Endothelial cell (in vitro differentiated cells): ENCODE measurements at places on chromosomes 7 and 10. TPM values are rescaled to one million over a fixed set of nuclear protein-coding genes. Genes with fewer than 3 reads are reported as not detected.
A peak's percentile ranks its signal among the peaks of the same experiment; 100 is the strongest.

The RPEL1 gene
- total RNA-seq: not detected

DNA sequence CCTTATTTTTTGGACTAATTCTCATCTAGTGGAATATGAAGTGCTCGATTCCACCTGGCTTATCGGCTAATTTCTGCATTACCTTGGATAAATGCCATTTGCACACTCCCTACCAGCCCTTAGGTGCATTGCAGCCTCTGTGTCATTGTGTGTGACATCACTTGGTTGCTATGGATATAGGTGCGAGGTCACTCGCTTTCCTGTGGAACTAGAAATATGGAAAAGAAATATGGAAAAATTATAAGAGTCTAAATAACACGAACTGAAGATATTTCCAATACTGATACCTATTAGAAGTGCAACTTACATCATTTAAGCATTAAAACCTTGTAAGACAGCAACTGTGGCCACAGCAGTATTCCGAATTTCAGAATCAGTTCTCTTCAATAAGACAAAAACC lies 2.0 kb downstream of the YWHAG start:
- peaks cover 14% of the 10 kb centered on the region for H3K27me3 ChIP-seq
- peak overlapping the region; percentile 99 for H3K4me3 ChIP-seq
- H3K36me3 ChIP-seq: peaks cover 28% of the 10 kb centered on the region
- DNase-seq: no peak

DNA sequence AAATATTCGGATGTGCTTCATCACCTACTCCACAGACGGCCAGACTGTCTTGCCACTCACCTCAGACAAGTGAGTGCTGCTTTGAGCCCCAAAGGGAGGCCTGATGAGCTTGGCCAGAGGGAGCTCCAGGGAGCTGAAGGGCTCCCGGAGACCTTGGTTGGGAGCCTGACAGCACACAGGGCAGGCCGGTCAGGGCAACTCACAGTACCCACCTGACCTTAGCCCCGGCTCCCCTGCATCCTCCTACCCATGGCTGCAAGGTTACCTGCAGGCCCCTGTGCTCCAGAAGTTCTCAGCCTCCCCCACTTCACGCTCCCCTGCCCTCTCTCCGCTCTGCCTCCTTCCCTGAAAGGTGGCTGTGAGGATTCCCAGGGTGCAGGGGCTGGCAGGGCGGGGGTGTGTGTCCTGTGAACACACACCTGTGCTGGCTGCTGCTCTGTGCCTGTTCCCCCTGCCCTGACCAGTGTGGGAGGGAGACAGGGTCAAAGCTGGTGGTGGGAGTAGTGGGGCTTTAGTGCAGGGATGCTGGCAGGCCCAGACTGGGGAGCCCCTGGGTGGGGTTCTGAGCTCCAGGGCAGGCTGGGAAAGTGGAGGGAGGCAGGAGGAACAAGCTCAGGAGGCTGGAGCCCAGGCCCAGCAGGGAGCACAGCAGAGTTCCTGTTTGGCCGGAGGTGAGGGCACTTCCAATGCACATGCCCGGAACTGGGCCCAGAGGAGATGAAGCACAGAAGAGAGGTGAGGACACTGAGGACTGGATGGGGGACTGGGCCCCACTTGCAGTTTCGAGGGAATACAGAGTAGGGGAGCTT lies 7.2 kb downstream of the ANTXRL start:
- H3K27ac ChIP-seq: peak overlapping the region; percentile 72
- DNase-seq: peak; percentile 38
- peaks cover 4% of the 10 kb centered on the region for H3K36me3 ChIP-seq
- peaks cover 18% of the 10 kb centered on the region for H3K27me3 ChIP-seq
- peaks cover 12% of the 10 kb centered on the region for H3K4me1 ChIP-seq

- H3K4me1 ChIP-seq: peaks cover 20% of the 10 kb centered on the region
- peak overlapping the region; percentile 8 for H3K4me3 ChIP-seq
- H3K27me3 ChIP-seq: no peaks in the 10 kb centered on the region
- DNase-seq: no peak
- peak overlapping the region; percentile 53 for H3K27ac ChIP-seq
- H3K36me3 ChIP-seq: no peaks in the 10 kb centered on the region
These were observed 9.1 kb downstream of the CREB3L2 start for GRCh38 chr7:137992550-137993394.

The EPO gene
- 0.33 TPM for total RNA-seq

DNA sequence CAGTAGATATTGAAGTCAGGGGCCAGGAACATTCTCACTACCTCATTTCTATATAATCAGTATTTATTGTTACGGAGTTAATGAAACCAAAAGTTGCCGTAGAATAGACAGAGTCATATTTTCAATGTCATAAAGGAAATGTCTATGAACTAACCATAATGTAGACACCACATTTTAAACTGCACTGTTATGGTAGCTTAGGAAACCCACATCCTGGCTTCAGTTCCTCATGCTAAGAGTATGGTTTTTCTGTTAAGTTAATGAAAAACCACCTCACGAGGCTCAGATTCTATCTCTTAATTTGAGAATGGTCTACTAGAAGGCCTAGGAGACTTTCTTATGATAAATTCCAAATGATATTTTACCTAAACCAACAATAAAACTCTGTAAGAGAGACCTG lies 166.5 kb downstream of the TMEM26 start:
- H3K4me3 ChIP-seq: no peak overlapping the region
- no peaks in the 10 kb centered on the region for H3K27me3 ChIP-seq
- H3K4me1 ChIP-seq: no peaks in the 10 kb centered on the region
- H3K36me3 ChIP-seq: no peaks in the 10 kb centered on the region
- DNase-seq: no peak
- no peak overlapping the region for H3K27ac ChIP-seq

DNA sequence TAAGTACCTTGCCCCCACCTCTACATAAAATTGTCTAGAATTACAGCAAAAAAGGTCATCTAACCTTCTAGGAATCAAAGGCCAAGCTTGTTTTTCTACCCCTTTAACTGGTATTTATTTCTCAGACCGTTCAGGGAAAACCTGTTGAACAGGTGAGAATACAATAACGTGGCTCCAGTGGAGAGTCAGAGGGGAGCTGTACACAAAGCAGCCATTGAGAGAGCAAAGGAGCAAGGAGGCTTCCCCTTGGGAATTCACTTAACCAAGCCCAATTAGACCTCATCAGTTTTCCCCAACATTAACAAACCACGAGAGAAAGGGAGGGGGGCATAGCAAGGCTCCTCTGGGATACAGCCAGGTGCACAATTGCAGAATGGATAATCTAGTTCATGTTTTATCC lies 101.9 kb downstream of the ELMO1 start:
- peaks cover 63% of the 10 kb centered on the region for H3K4me1 ChIP-seq
- peak overlapping the region; percentile 9 for H3K27ac ChIP-seq
- peaks cover 2% of the 10 kb centered on the region for H3K27me3 ChIP-seq
- peaks cover 16% of the 10 kb centered on the region for H3K36me3 ChIP-seq

GRCh38 chr7:18320971-18321567 lies 174.5 kb upstream of the HDAC9 start:
- no peaks in the 10 kb centered on the region for H3K4me1 ChIP-seq
- DNase-seq: peak; percentile 8
- no peak overlapping the region for H3K4me3 ChIP-seq
- no peaks in the 10 kb centered on the region for H3K27me3 ChIP-seq
- H3K36me3 ChIP-seq: no peaks in the 10 kb centered on the region

The POLR2J3 gene
- 22.0 TPM for total RNA-seq

GRCh38 chr10:75405598-75406461 lies 4.3 kb upstream of the ZNF503 start:
- peaks cover 34% of the 10 kb centered on the region for H3K4me1 ChIP-seq
- peak overlapping the region; percentile 62 for H3K27ac ChIP-seq
- DNase-seq: no peak
- peak overlapping the region; percentile 89 for H3K4me3 ChIP-seq
- no peaks in the 10 kb centered on the region for H3K36me3 ChIP-seq
- H3K27me3 ChIP-seq: peaks cover 21% of the 10 kb centered on the region

The HOXA4 gene
- total RNA-seq: 0.31 TPM

DNA sequence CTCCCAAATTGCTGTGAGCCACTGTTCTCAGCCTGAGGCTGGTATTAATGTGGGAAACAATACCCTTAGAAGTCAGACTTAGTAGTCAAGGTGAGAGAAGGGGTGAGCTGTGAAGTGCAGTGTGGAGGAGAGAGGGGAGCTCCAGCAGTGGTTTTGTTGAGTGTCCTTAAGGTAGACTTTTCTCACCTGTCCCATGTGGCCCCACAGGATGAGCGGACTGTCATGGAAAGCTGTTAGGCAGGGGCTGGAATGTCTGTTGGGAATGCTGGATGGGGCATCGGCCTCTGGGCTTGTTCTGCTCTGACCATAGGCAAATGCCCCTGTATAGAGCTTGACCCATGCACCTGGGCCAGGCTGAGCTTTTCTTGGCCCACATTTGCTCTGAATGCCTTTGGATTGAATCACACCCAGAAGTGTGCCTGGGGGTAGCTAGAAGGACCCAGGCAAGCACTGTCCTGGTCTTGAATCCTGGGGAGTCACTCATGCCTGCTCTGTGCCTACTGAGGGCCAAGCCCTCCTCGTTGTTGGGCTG lies 36.3 kb upstream of the SH2D4B start:
- no peak overlapping the region for H3K4me3 ChIP-seq
- DNase-seq: no peak
- H3K4me1 ChIP-seq: peaks cover 81% of the 10 kb centered on the region
- H3K27ac ChIP-seq: no peak overlapping the region
- H3K36me3 ChIP-seq: peaks cover 14% of the 10 kb centered on the region

DNA sequence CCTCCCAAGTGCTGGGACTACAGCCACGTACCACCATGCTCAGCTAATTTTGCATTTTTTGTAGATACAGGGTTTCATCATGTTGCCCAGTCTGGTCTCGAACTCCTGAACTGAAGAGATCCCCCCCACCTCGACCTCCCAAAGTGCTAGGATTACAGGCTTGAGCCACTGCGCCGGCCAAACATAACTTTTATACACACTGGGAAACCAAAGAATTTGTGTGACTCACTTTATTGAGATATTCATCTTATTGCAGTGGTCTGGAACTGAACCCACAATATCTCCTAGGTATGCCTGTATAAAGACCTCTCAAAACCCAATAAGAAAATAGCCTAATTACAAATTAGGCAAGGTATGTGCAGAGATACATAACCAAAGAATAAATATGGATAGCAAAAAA lies 182.6 kb upstream of the FEZF1 start:
- no peaks in the 10 kb centered on the region for H3K4me1 ChIP-seq
- no peak overlapping the region for H3K27ac ChIP-seq
- H3K36me3 ChIP-seq: no peaks in the 10 kb centered on the region
- no peak for DNase-seq

DNA sequence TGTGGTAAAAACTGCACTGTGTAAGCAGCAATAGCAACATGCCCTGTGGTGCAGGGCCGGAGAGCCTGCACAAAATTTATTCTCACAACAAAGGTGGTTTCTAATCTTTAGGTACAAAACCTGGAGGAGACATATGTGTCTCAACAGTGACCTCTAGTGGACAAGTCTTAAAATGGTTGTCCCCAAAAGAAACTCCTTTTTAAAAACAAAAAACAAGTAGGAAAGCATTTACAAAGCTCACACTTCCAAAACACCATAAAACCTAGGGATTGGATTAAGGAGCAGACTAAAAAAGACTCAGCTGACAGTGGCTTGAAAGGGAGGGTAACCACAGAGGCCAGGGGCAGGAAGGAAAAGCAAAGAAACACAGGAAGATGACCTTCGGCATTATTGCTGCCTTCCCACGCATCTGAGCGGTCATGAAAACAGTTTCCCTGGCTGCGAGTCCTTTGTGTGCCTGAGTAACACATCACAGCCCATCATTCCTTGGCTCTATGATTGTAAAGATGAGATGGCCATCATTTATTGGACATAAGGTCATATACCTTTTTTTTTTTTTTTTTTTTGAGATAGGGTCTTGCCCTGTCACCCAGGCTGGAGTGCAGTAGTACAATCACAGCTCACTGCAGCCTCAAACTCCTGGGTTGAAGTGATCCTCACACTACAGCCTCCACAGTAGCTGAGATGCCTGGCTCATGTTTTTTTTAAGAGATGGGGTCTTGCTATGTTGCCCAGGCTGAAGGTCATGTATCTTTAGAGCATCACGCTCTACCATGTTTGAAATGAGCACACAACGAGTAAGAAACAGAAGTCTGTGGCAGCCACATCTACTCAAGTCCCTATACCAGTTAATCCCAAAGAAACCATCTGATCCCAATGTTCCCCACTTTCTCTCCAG lies 39.5 kb downstream of the RSU1 start:
- H3K4me1 ChIP-seq: peaks cover 52% of the 10 kb centered on the region
- no peaks in the 10 kb centered on the region for H3K36me3 ChIP-seq

DNA sequence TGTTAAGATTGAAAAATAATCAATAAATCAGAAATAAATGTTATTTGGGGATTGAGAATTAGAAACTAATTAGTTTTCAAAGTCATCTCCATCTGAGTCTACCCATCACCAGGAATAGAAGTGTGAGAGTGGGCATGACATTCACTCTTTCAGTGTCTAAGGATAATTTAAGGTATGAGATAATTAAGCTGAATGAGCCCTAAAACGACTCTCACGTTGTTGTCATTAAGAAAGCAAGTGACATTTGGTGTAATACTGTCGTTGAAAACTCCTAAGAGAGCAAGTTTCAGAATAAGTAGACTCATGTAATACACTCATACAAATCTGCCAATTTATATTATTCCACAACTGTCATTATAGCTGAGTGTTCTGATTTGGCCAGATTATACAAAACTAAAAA lies 7.1 kb downstream of the AGMO start:
- H3K4me1 ChIP-seq: no peaks in the 10 kb centered on the region
- H3K27me3 ChIP-seq: peaks cover 2% of the 10 kb centered on the region
- DNase-seq: no peak

GRCh38 chr7:128116740-128117139 lies 85.5 kb upstream of the LRRC4 start:
- peaks cover 4% of the 10 kb centered on the region for H3K27me3 ChIP-seq
- peaks cover 5% of the 10 kb centered on the region for H3K4me1 ChIP-seq

GRCh38 chr7:42617071-42617765 lies 294.7 kb downstream of the C7orf25 start:
- no peaks in the 10 kb centered on the region for H3K27me3 ChIP-seq
- no peak for DNase-seq
- H3K27ac ChIP-seq: no peak overlapping the region
- no peak overlapping the region for H3K4me3 ChIP-seq
- H3K4me1 ChIP-seq: peaks cover 10% of the 10 kb centered on the region

DNA sequence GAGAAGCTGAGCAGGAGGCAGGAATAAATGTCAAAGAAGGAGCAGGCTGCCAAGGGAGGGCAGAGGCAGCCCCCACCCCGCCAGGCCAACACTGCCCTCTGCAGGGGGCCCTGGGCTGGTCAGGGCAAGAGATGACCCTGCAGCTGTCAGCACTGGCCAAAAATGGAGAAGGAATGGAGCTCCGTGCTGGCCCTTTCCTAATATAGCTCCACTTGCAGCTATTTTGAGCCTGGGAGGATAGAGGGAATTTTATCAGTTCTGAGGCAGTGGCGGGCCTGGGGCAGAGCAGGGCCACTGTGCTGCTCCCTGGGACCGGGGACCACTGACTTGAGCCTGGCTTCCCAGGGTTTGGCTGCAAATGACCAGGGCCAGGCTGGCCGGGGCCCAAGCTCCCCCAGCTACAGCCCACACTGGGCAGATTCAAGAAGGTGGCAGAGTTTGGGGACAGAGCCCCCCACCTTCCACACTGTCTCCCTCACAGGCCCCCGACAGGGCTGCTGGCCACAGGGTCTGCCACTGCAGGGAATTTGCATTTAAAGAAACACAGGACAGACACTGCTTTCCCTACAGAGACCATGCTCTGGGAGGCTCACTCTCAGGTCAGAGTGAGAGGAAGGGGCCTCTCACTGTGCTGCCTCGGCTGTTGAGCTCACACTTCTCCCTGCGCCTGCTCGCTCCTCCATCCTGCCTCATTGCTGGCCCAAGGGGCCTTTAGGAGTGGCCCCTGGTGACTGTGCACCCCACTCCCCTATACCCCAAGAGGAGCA lies 16.2 kb downstream of the LDB3 start:
- peaks cover 3% of the 10 kb centered on the region for H3K4me1 ChIP-seq
- no peaks in the 10 kb centered on the region for H3K36me3 ChIP-seq
- peak; percentile 68 for DNase-seq
- peaks cover 8% of the 10 kb centered on the region for H3K27me3 ChIP-seq

The NHLRC2 gene
- 22.5 TPM for total RNA-seq
